Naive thymus-derived CD8-positive, alpha-beta T cell (primary cell): ENCODE measurements at places on chromosomes 12 and 14.

DNA sequence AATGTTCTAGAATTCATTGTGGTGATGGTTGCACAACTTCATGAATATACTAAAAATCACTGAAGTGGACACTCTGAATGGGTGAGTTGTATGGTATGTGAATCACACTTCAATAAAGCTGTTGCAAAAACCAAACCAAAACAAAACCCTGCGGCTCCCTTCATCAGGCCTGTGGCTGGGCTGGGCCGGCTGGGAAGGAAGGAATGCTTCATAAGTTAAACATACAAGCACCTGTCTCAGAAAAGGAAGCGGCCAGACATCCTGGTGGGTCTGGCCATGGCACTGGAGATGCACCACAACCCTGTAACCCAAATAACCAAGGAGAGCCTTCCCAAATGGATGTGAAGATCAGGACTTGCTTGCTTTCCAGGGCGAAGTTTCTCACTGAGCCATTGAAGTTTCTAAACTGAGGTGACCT lies 34.9 kb downstream of the TTC7B start:
- DNase-seq = no peak

DNA sequence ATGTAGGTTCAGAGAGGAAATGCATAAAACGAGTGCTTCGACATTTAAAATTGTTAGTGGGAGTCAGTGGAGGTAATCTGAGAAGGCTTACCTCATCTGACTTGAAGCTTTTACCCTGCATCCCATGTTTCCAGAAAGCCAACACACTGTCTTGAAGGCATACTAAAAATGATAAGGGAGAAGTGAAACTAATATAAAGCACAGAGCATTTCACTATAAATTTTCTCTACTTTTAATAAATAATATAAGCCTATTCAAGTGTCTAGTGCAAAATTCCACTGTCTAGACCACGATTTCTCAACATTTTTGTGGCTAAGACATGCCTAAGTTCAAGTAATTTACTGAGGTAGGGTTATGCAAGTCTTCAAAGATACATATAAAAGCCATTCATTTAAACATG lies 29.1 kb upstream of the CDKL1 start:
- no peak for DNase-seq

DNA sequence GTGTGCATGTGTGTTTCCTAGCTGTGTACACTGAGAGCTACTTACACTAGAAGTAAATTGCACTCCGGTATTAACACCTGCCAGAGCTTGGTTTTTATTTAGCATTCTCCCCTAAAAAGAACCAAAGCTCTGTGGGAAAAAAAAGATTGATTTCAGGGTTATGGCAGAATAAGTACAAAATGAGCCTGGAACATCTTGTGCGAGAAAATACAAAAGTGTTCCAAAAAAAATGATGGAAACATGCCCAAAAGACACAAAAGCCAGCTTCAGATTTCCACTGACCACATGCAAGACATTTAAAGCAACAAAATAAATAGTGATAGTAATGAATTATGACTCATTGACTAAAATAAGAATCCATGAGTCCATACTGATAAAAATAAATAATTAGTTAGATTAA lies 188.3 kb downstream of the GXYLT1 start:
- DNase-seq = no peak

GRCh38 chr14:95255013-95255412 lies 64.7 kb downstream of the CLMN start:
- DNase-seq = no peak

DNA sequence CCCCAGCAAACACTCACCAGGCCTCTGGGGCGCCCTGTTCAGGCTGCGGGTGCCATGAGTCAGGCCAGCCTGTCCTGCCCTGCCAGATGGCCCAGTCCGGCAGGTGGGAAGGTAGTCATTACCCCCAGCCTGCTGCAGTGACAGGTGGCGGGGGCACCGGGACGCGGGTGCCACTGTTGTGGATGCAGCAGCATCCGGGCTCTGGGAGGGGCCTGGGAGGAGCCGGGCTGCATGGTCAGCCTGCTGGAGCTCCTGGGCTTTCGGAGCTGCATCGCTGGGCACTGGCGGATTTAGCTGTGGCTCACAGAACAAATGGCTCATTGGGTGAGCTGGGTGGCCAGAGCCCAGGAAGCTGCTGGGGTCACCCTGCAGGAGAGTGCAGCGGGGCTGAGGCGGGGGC lies 13.5 kb downstream of the CEP170B start:
- DNase-seq = no peak

DNA sequence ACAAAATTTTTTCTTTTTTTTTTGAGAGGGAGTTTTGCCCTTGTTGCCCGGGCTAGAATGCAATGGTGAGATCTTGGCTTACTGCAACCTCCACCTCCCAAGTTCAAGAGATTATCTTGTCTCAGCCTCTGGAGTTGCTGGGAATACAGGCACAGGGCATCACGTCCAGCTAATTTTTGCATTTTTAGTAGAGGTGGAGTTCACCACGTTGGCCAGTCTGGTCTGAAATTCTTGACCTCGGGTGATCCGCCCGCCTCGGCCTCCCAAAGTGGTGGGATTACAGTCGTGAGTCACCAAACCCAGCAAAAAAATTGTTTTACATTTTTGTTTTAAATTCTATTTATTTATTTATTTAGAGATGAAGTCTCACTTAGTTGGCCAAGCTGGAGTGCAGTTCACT lies 4.7 kb upstream of the SLC2A14 start:
- no peak for DNase-seq

DNA sequence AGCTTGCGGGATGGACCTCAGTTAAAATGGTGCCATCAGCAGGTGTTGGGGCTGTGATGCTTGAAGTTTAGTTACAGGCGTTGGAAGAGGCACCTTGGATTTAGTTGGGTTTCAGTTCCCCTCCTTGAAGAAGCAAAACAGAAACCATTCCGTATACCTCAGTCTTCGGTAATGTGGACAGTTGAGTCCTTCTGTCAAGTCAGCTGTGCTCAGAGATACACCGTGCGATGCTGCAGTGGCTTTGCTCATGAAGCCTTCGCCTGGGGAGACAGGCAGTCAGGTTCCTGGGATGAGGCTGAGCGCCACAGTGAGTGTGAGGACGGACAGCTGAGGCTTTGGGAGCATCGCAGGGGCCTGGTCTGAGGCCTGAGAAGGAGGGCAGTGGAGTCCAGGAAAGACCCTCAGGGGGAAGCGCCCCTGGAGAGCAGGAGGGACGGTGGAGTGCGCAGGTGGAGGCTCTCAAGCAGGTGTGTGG lies 7.4 kb downstream of the RAN start:
- no peak for DNase-seq

GRCh38 chr14:27389402-27389801 lies 791.6 kb upstream of the NOVA1 start:
- no peak for DNase-seq

DNA sequence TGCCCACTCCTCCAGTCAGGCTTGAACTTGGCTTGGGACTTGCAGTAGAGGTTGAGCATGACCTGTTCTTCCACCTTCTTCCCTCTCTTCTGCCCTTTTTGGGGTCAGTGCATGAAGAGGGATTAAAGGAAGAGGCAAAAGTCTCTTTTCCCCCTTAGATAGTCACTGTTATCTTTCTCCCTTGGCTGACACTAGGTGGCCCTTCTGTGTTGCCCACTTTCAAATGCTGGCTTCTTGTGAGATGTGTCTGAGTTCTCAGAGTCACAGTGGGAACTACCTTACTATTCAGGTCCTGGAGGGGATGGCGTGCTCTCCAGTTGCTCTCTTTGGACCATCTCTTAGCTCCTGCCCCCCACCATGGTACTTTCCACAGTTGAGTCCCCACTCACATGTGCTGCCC lies 73.6 kb downstream of the GPR65 start:
- DNase-seq = no peak

DNA sequence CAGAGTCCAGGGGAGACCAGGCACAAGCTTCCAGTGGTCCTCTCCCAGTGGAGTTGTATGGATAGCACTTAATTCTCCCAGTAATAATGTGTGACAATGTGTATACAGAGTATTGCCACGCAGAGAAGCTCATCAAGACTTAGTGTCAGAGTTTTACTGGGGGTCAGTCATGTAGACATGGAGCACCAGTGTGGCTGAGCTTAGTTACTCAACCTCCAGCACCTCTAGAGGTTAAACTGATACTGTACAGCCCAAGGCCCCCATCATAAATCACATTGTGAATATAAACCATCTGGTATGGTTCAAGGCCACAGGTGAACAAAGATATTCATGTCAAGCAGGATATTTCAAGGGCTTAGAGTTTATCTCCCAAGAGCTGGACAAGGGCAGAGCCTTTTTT lies 378.1 kb upstream of the TMPO start:
- no peak for DNase-seq
